ENCODE measurements at places on chromosomes 5 and 9. TPM values are rescaled to one million over a fixed set of nuclear protein-coding genes. Genes with fewer than 3 reads are reported as not detected.

MSMP gene
- total RNA-seq, result 0.88 TPM

SHC3 gene
- total RNA-seq, result 0.11 TPM

PCDHA2 gene
- not detected for total RNA-seq

HSPA4 gene
- total RNA-seq, result 73.3 TPM

PCDHB3 gene
- not detected for total RNA-seq

ZFP2 gene
- 2.9 TPM for total RNA-seq

CDC20B gene
- total RNA-seq, result not detected

PRDM12 gene
- total RNA-seq, result 0.13 TPM

HTR4 gene
- total RNA-seq, result not detected

IFNA17 gene
- total RNA-seq, result not detected
